Stimulated activated CD4-positive, alpha-beta T cell treated with anti-CD3 and anti-CD28 coated beads, Interleukin-1b, Interleukin-23, amount 100 ng/mL, for 1 hour (primary cell): ENCODE measurements at places on chromosomes 11 and 22.
A peak's percentile ranks its signal among the peaks of the same experiment; 100 is the strongest.

DNA sequence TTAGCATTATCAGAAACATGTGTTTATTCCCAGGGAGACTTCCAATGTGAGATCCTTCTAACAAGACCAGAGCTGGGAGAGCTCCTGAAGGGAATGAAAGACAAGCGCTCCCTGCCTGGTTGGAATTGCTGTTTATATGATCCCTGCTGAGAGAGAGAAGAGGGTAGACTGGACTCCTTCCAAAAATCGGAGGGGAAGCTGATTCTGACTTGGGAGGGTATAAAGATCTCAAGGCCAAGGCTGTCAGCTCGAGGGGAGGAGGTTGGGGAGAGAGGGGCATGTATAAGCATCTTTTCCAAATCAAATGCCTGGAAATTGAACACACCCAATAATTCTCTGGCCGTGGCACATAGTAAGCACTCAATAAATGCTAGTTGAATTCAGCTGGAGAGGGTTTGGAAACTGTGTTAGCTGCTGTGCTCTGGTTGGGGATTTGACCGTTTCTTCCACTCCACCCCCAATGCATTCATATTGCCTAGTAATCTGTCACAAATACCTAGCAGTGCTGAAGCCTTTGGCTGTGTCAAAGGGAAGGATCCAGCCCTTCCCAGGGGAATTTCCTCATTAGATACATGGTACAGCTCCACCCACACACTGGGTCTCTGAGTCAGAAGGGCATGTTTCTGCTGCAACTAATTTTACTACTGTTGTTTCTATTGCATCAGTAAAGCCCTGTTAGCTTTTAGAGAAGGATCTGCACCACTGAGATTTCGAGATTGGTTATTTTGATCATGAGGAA, 61.5 kb downstream of the CACNG2 start:
- DNase-seq, result no peak

GRCh38 chr11:85826116-85826855, 15.3 kb upstream of the SYTL2 start:
- DNase-seq, result no peak

DNA sequence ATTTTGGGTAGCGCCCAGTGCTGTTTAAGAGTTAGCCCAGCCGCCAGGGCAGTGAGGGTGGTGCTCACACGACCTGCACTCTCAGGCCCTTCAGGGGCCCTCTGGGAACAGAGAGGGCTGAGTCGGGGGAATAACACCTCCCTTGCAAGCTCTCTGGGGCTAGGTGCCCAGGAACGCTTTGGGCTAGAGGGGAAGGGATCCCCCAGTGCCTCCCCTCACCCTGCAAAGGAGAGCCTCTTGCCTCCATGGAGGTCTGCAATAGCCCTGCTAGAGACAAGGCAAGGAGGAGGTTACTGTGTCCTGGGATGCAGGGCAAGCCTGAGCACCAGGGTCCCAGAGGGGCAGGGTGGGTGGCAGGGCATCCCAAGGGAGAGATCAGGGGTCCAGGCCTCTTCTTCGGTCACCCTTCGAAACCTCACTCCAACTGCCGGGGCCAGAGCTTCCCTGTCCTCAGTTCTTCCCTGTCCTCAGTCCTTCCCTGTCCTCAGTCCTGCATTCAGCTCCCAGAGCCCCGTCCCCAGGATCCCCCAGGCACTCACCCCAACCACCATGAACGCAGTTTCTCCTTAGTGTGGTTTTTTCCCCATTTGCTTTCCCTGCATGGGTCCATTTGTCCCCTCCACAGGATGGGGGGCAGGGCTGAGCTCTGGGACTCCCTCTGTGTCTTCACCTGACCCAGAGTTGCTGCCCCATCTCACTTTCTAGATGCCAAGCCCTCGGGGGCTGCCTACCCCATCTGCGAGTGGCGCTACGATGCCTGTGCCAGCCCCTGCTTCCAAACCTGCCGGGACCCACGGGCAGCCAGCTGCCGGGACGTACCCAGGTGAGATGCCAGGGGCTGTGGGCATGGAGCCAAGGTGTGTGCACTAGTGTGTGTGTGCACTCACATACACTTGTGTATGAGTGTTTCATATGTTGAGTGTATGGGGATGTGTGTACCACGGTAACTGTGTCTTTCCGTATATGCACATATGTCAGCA, 60.8 kb downstream of the OTOG start:
- no peak for DNase-seq

DNA sequence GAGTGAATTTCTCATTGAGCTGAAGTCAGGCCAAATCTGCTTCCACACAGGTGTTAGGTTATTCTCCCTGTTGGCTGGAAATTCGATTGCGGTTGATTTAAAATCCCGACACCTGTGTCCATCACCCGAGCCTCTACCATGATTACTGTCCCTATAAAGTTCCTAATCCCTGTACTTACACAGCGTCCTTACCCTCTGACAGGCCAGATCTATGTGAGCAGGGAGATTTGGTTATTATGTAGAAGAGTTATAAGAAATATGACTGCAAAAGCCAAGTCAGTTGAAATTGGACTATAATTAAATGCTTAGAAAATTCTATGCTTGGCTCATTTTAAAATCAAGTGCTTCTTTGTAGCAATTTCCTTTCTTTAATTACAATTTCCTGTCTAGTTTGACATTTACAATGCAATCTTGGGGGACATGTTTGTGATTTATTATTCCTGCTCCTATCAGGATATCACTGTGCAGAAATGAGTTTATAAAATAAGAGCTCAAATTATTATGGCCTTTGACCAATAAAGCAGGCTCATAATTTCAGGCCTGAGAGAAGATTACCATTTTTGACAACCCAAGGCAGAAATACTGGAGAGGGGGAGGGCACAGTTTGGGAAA, 32.5 kb upstream of the LMO1 start:
- DNase-seq, result no peak

GRCh38 chr22:49792107-49792506, 35.6 kb downstream of the BRD1 start:
- no peak for DNase-seq

DNA sequence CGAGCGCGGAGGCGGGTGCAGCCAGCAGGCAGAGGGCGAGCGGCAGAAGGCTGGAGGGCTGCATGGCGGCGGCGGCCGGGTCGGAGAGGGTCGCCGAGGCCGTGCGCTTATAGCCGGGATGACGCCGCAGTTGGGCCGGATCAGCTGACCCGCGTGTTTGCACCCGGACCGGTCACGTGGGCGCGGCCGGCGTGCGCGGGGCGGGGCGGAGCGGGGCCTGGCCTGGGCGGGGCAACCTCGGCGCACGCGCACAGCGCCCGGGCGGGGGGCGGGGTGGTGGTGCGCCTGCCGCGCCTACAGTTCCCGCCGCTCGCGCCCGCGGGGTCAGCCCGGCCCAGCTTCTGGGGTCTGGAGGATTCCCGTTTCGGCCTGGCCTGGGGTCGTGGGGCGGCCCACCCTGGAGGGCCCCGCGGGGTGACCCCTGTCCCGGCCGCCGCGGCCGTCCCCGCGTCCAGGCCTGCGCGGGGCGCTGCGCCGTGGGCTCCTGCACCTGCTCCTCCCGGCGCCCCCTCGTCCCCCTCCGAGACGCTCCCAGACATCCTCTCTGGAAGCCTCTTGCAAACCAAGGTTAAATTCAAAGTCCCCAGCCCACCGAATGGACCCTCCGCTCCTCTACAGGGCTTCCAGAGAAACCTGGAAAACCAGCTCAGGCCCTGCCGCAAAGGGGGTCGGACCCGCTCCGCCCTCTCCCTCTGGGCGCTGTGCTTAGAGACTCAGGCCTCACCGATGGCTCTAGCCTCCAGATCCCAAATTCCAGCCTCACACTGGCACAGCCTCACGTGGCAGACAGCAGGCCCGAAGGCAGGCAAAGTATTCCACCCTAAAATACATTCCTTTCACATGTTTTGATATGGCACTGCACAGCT, at the start of gene CTSD:
Gene CTSD, minus strand, starts transcription at position 132 of the 866 bp plus-strand sequence. Its CDS starts 68 bp downstream, at position 64.
- DNase-seq, result peak; percentile 78

DNA sequence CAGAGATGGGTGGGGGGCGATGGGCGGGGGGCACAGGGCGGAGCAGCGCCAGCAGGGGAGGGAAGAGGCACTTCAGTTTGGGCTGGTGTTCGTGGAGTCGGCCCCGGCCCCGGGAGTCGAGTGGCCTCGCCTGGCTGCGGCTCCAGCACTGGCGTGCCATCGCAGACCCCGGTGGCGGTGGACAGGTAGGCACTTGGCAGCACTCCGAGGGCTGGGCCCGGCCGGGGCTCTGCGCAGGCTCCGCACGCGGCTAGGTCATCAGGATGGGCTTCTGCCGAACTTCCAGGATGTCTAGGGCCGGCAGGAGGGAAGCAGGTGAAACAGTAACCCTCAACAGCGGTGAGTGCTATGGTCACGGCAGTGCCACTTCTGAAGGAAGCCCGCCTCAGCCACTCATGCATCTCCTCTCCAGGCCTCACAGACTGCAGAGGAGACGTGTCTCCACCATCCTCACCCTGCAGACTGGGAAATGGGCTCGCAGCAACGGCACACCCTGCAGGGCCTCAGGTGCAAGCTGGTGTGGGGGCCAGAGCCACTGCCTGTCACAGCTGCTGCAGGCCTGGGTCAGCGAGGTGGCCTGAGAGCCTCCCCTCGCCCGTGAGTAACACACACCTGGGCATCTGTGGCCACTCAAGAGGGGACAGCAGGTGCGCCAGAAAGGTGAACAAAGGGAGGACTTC, 33.3 kb downstream of the NUP50 start:
- no peak for DNase-seq

GRCh38 chr11:6476571-6476970, 2.8 kb upstream of the TRIM3 start:
- no peak for DNase-seq

- DNase-seq, result no peak
Measured at GRCh38 chr11:108601150-108601549, 7.6 kb upstream of the EXPH5 start.

DNA sequence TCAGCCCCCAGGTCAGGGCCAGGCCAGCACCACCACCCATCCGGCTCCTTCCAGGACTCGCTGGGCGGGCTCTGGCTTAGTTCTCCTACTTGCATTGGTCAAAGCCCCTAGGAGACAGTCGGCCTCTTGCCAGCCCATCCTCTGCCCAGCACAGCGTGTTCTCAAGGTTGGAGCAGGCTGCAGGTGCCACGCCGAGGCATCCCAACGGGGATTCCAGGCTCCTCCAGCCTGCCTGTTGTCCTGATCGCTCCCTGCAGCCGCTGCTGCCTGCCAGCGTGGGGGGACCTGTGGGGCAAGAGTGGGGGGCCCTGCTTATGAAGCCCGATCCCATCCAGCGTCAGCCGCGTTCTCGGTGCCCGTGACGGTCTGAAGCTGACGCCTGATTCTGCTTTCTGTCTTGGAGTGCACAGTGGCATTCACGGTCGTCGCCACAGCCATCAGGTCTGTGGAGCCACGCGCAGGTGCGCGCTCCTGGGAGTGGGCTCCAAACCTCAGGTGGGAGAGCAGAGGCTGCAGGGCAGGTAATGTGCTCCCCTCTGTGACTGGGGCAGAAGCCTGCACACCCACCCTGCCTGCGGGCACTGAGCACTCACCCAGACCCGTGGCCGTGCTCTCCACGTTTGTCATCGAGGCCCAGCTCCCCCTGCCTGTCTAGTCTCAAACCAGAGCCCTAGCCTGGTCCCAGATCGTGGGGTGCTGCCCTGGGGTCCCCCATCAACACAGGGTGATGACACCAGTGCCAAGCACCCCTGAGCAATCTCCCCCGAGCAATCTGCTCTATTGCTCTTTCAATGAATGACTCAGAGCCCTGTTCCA, 991.6 kb downstream of the BRD1 start:
- no peak for DNase-seq

DNA sequence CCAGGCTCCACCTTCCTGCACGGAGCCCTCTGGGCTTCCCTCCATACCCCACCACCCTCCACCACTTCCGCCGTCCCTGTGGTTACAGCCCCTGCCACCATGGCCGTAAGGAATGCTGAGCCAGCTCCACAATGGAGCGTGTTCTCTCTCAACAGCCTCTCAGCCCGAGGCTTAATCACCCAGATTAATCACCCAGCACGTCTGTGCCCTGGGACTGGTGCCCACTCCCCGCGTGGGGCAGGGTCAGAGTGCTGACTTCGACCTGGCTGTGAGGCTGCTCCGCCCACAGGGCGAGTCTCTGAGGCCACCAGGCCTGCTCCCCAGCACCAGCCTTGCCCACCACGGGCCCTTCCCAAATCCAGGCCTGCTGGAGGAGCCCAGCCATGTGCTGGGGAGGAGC, 4.0 kb upstream of the TH start:
- DNase-seq, result no peak

DNA sequence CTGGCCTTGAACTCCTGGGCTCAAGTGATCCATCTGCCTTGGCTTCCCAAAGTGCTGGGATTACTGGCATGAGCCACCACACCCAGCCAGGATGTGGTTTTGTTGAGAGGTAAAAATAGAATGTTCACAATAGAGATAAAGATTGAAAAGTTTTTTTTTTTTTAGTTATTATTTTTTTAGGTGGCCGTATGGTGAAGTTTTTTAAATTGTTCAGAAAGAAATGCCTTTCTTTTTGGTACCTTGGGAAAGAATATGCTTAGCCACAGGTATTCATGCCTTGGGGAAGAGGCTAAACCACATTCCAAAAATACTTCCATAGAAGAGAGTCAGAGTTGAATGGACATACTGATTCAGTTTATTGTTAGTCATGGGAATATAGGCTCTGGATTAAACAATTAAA, 143.4 kb downstream of the C11orf91 start:
- no peak for DNase-seq

DNA sequence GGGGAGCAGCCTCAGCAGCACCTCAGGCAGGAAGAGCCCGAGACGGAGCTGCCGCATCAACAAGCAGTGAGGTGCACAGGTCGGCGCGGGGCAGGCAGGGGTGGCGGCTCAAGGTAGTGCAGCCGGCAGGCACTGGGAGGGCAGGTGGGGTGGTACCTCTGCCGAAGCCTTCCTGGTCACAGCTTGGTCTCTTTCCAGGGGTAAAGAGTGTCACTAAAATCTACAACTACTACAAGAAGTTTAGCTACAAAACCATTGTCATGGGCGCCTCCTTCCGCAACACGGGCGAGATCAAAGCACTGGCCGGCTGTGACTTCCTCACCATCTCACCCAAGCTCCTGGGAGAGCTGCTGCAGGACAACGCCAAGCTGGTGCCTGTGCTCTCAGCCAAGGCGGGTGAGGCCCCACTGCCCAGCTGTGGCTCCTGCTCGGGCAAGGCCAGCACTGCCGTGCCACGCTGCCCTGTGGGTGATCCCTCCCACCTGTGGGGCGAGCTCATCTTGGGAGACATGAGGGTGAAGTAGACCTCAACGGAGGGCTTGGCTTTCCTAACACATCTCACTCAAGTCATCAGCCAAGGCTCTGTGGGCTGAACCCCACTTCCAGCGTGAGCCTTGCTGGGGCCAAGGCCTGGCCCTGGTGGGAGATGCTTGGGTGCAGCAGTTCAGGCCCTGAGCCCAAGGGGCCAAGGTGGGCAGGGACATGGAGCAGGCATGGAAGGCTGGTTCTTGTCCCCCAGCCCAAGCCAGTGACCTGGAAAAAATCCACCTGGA, 13.6 kb downstream of the GATD1 start:
- DNase-seq, result no peak

DNA sequence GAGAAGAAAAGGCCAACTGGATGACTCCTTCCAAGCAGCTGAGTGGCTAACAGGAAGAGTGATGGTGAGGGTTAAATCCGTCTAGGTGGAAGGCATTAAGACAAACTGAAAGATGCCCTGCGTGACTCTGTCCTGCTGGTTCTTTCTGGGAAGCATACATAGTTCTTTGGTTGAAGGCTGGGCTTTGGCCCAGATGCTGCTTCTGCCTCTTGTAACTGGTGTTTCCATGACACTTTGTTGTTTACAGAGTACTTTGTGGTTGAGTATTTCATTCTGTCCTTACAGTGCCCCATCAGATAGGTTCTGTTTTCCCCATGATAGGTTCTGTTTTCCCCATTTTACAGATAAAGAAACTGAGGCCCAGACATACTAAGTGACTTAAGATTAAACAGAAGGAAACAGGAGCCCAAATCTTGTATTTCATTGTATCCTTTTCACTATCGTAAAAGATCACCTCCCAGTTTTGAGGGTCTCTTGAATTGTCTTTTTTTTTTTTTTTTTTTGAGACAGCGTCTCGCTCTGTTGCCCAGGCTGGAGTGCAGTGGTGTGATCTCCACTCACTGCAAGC, 124.3 kb upstream of the RASSF10 start:
- DNase-seq, result no peak
